EL (cell line): ENCODE measurements at places on chromosomes 1 and 21.

GRCh38 chr1:19698181-19698580, 33.5 kb downstream of the HTR6 start:
- no peak for DNase-seq

GRCh38 chr1:204848579-204848978, 22.1 kb upstream of the NFASC start:
- DNase-seq, result no peak

GRCh38 chr1:82279241-82279640, 478.5 kb downstream of the ADGRL2 start:
- DNase-seq, result no peak

DNA sequence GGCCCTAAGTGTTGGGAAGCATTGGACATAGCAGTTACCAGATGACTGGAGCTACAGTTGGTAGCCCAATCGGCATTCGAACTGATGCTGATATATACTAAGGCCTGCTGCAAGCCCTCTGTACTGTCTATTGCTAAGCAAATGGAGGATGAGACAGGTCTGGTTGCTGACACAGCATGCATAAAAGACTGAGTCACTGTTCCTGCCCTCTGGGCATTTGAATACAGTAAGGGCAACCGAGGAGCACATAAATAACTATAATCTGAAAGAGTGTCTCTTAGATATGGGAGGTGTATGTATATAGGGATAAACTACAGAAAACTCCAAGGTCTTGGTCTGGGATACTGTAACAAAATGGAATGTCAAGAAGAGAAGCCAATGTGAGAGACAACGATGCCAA, 16.8 kb upstream of the MARK1 start:
- peak; percentile 72 for DNase-seq

DNA sequence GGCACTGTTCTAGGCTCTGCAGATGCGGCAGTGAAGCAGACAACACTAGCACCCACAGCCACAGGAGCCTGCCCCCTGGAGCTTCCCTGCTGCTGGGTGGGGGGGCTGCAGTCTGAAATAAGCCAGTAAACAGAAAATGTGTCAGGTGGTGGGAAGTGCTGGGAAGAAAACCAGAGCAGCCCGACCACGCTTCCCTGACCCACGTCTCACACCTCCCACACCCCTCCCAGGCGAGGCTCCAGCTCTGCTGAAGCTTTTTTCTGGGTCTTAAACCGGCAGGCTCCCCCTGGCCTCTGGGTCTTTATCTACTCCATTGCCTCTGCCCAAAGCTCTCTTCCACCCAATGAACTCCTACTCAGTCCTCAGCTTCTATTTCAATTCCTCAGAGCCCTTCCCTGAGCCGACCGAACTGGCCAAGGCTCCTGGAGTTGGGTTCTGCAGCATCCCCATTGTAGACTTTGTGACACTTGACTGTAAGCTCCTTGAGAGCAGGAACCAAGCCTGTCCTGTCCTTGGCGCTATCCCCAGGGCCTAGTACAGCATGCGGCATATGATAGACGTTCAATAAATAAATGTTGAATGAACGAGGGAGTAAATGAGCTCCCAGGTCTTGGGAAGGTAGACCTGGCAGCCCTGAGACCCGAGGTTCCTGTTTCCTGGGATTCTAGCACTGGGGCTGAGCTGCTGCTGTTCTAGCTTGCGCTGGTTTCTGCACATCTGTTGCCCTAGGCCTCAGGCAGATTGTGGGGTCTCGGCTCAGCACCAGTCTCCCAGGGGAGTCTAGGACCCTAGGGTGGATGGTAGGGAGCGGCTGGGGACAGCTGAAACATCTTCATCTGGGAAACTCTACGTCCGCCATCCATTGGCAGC, 18.4 kb downstream of the MIIP start:
- no peak for DNase-seq

DNA sequence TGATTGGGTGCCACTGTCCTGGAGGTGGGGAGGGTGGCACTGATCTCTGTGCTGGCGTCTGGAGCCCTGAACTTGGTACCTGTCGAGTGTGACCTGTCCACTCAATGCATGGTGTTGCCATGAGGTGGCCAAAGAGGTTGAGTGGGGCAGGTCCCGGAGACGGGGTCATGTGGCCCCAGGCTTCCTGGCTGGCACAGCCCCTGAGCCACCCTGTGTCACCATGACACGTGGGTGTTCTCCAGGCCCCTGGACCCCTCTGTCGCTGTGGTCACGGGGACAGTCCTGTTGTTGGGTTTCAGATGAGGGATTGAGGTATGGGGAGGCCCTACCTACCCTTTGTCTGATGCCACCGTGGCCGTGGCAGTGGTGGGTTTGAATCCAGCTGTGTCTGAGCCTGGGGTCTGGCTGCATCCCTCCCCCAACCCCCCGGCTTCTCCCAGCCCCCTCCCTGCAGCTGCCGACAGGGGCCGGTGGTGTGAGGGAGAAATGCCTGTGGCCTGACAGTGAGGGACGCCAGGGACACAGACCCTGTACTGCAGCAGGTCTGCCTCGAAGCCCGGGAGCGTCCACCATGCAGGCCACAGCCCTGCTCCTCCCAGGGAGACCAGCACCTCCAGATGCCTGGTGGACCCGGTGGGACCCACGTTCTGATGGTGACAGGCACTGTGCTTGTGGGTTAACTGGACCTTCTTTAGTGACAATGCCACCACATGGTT, 12.0 kb downstream of the TRPM2 start:
- no peak for DNase-seq

- DNase-seq, result peak; percentile 85
These were observed 13.7 kb upstream of the E2F2 start for GRCh38 chr1:23544444-23545389.

DNA sequence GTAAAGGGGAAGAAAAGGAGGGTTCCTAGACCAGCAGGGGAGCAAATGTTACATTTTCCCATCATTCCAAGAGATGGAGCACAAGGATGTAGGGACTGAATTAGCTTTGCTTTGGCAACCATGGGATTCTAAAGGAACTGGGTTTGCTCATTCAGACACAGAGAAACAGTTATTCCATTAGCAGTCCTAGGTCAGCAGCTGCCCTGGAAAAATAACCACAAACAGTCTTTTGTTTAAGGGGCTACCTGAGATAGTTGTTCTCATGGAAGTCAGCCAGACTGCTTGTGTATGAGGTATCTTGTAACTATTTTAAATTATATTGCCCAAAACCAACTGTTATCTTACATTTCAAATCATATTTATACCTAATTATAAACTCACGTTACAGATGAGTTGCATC, 58.4 kb upstream of the VCAM1 start:
- DNase-seq, result no peak

GRCh38 chr1:245279346-245279745, 124.6 kb downstream of the KIF26B start:
- DNase-seq, result no peak

- peak; percentile 91 for DNase-seq
These were observed 13.7 kb downstream of the ALX3 start for GRCh38 chr1:110056776-110057175.

DNA sequence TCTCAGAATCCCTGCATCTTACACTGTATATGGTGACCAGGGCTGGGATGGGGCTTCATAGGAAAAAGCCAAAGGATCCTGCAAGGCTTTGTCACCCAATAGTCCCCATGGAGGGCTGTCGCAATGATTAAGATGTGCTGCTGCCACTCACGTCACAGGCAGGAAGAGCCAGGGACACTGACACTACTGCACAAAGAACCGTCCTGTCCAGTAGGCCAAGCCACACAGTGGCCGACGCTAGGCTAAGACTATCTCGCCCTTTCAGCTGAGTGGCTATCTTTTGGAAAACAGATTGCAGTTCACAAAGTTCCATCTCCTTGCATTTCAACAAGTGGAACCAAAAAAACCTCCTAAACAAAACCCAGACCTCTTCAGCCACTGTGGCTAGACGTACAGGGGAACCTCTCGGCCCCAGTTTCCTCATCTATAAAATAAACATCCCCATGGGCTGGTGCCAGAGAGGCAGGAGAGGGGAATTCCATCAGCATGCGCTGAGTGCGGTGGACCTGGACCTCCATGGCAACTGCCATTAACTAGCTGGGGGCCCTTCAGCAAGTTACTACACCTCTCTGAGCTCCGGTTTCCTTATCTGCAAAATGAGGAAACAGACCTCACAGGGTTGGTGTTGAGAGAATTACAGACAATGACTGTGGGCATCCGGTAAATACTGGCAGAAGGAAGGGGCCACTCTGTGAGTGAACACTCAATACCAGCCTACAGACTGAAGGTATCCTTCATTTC, 8.7 kb downstream of the CAPZB start:
- no peak for DNase-seq

- DNase-seq, result peak; percentile 70
These were observed 144.8 kb downstream of the ETS2 start for GRCh38 chr21:38950435-38951094.

GRCh38 chr1:9755441-9755995, 68.2 kb downstream of the CLSTN1 start:
- DNase-seq, result no peak

DNA sequence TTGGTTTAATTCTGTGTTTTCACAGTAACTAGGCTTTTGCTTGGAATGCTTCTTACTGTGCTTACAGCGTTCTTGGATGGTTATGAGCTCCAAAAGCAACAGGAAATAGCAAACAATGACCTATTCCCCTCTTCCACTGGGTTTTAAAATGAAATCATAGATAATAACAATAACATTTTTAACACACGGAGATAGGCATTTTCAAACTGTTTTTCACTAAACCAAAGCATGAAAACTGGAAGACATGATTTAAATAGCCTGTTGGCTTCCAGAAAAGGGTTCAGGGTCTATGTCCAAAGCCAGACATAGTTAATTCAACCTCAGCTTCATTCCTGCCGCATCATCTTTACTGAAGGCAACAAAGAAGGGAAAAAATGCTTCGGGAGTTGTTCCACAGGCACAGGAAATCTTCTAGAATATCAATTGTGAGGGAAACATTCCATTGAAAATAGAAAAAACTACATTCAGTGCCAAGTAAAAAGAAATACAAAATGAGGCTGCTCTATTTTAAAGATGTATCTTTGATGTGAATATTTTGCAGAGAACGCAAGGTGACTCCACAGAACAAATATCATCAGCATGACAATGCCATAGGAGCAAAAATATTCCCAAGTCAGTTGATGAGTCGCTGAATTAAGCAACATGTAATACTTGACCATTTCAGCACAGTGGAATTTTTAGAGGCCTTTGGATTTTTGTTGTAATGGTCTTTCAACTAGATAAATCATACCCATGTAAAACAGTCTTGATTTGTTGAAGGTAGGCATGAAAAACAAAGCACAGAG, 80.7 kb downstream of the NID1 start:
- DNase-seq, result peak; percentile 73

- DNase-seq, result no peak
These were observed 119.4 kb downstream of the ASTN1 start for GRCh38 chr1:177045151-177045550.

- DNase-seq, result peak; percentile 96
These were observed 121.0 kb upstream of the TSPAN2 start for GRCh38 chr1:115210302-115210711.

- no peak for DNase-seq
These were observed 128.3 kb upstream of the HMGB4 start for GRCh38 chr1:33735624-33736023.

DNA sequence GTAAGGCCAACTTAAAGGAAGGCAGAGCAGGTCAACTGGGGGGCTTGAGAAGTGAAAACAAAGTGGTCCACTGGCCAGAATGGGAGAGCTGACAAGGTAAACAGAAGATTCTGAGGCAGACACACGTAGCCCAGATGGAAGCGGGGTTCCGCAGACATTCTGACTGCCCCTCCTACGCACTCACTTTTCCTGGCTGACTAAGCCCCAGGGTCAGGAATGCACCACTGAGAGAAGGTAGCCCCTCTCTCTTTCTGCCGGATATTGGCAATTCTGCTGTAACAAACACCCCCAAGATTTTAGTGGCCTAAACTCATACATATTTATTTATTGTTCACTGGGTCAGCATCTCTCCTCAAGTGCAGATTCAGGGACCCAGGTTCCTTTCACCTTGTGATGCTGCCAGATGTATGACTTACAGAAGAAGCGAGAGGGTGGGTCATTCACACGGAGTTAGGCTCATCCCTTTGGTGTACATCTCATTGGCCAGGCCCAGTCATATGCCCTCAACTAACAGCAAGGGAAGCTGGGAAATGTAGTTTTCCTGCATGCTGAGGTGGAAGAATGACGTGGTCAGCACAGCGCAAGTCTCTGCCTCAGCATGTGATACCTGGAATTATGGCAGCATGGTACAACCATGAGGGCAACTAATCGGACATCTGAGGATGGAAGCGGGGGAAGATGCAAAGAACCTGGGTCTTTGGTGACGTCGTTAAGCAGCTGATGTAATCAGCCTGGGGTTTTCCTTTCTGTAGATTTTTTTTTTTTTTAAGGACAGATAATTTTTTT, 43.4 kb upstream of the MRPS6 start:
- DNase-seq, result peak; percentile 79

DNA sequence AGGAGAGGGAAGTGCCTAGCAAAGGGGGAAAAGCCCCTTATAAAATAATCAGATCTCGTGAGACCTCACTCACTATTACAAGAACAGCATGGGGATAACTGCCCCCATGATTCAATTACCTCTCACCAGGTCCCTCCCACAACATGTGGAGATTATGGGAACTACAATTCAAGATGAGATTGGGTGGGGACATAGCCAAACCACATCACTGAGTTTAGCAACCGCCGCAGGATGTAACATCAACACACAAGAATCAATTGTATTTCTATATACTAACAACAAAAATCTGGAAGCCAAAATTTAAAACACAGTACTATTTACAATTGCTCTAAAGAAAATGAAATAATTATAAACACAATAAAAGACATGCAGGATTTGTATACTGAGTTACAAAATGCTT, 21.9 kb downstream of the DIRAS3 start:
- no peak for DNase-seq

DNA sequence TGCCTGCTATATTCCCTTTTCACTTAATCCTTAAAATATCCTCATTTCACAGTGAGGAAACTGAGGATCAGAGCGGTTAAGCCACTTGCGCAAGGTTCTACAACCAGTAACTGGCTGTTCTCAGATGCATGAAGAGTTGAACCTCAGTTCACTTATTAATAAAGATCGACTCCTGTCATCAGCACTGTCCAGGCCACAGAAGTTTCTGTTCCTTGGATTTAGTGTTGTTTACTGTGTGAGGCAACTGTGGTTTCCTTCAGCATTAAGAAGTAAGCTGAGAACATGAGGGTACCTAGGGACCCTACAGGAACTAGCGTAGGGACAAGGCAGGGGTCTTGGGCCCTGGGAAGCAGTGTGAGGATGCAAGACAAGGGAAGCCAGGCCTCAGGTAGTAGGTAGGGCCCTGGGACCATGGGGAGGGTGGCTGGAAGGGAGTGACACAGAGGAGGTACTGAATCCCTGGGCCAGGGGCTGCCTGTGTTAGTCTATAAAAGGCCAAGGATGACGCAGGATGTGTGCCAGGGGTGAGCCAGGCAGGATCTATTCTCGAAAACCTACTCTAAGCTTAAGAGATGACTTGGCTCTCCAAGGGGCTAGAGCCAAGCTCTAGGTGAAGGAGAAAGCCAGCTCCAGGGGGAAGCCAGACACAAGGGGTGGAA, 181.2 kb upstream of the CSF3R start:
- no peak for DNase-seq
